ENCODE measurements at places on chromosomes 3 and 15. TPM values are rescaled to one million over a fixed set of nuclear protein-coding genes. Genes with fewer than 3 reads are reported as not detected.

The KNSTRN gene
- total RNA-seq = 61.5 TPM

The CHL1 gene
- not detected for total RNA-seq

DNA sequence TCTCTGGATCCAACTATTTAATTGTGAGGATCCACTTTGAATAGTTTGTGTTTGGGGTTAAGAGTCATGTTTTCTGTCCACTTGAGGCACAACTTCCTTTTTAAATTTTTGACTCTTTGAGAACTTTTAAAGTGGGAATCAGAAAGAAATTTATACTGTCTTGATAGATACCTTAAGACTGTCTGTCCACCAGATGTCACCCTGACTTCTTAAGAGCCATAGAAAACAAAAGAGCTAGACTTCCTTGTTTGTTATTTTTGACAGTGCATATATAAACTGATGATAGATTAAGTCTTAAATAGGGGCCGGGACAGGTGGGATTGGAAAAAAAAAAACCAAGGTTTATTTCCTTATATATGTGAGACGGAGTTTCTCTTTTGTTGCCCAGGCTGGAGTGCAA, 52.1 kb upstream of the WDR72 start:
- DNase-seq = no peak

DNA sequence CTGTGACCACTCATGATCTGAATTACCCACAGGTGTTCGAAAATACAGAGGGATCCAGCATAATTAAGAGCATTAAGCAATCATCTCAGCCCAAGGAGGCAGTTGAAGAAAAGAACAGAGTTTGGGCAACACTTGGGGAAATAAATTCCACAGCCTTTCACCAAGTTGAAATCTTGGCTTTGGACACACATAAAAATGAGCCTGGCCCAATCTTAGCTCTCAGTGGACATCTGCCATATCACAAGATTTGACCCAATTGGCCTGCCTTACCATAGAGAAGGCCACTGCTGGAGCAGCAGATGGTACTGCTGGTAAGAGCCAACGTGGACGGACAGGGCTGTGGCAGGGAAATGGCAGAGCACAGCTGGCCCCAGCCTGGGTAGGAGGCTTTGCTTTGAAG, 13.0 kb downstream of the FOXP1 start:
- no peak for DNase-seq

DNA sequence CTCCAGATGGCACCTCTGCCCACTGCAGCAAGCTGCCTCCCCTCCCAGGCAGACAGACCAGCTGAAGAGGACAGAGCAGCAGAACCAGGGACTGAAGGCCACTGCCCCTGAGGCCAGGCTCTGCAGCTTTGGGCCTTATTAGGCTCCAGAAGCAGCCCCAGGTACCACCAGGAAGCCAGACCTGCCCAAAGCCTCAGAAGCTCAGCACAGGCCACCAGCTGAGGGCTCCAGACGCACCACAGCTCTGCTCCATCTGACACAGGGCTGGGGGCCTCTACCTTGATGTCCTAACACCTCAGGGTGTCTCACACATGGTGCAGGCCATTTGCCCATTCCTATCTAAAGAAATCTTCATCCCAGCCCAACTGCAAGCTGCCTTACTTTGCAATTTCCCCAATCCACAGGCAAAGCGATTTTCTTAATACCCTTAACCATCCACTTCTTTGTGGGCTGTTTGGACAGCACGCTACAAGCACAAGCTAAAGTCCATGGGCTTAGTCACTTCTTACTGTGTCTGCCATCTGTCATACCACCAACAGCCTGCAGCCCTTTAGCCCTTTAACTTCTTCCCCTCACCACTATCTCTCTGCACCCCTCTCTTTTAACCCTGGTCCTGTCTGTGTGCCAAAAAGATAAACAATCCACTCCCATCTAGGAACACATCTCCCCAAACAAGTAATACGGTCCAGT, 112.1 kb downstream of the IQSEC1 start:
- no peak for DNase-seq

DNA sequence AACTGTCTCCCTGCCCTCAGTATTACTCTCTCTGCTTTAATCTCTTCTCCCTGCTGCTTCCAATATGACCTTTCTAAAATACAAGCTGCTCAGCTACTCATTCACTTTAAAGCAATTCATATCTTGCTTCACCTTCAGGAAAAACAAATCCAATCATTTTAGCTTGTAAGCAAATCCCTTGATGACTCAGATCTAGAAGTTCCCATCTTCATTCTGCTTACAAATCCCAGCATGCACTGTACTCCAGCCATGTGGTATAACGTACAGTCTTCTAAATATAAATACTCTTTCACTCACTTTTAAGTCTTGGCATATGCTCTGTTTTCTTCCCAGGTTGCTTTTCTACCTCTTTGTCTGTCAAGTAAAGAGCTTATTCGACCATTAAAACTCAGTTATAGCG, 1009.1 kb upstream of the SEMA6D start:
- no peak for DNase-seq

- DNase-seq = no peak
These were observed 1.6 kb downstream of the TATDN2 start for GRCh38 chr3:10249833-10250232.
